ENCODE measurements at places on chromosomes 12 and 14.

DNA sequence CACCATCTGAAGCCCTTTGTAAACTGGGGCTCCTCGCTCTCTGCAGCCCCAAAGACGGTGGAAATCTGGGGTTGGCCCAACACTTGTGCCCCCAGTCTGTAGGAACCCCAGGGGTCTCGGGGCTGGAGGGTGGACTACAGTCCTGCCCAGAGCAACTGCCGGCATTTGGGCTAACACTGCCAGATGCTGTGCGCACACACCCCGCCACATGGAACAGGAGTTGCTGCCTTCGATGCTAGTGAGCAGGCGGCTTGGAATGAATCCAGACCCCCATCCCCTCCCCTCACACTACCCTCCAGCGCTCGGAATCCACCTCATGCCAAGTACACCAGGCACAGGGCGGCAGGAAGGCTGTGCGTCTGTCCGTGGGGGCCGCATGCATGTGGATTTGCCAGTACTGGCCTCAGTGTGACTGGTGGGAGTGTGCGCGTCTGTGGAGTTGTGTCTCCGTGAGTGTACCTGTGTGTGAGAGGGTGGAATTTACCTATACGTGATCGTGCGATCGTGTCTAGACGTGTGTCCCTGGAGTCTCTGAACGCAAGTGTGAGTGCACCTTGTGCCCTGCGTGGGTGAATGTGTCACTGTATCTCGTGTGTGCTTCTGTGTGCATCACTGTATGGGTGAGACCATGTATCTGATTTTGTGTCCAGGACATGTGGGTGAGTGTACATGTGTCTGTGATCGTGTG lies 5.1 kb downstream of the LHX5 start:
- no peak for DNase-seq

DNA sequence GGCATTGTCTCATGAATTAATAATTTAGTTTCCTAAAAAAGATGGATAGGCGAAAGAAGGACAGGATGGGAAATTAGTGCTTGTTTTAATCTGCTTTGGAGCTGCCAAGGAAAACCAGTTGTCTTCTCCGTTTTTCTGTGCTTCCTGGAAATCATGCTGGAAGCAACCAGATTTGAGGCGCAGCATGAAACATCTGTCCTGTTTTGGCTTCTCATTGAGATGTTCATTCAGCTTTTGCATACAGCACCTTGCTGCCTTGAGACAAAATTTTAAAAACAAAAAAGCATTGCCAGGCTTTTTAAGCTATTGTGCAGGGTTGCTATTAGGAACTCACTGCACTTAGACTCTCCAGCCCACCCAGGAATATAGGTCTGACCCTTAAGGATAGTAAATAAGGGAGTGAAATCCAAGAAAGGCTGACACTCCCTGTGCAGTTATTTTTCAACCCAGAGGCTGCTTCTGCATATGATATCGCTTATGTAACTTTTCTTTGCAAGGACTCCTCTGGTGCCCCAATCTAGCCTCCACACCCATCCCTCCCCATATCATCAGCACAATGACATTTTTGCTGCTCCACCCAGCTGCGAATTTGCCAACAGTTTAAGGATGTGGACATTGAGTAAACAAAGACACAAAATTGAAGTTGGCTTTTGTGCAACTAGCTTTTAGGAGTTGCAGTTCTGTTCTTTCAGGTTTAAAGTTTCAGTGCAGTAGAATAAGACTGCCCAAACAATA lies 46.9 kb upstream of the MDM1 start:
- no peak for DNase-seq

GRCh38 chr14:54189748-54190354 lies 207.0 kb upstream of the CDKN3 start:
- DNase-seq = no peak

GRCh38 chr12:64669270-64669842 lies 59.1 kb downstream of the RASSF3 start:
- DNase-seq = no peak

DNA sequence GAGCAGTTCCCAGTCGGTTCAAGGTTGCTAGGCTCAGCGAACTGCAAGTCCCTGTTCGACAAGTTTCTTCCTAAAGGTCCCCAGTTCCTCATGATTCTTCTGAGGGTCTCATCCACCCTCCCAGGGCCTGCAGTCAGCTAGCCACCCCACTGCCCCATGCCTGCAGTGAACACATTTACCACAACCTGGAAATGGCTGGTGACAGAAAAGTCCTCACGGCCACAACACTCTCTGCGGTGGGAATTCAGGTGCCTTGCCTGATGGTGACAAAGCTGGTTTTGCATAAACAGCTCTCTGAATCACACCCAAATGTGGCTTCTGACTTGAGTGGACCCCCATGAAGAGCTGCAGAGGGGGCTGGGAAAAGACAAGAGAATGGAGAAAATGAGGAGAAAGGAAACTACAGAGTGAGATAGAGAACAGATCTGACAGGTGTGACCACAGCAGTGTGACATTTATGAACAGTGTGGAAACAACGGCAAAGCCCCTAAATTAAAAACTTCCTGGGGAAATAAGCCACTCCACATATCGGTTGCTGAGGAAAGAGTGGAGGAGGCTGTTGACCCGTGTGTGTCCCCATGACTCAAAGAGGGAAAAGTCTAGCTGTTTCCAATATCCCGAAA lies 1.3 kb upstream of the CD27 start:
- DNase-seq = no peak

GRCh38 chr12:87365423-87365822 lies 663.8 kb downstream of the C12orf50 start:
- DNase-seq = peak; percentile 46
